Ovary (tissue), 10 donors: ENCODE measurements at places on chromosomes 2 and 18. TPM values are rescaled to one million over a fixed set of nuclear protein-coding genes. Genes with fewer than 3 reads are reported as not detected.

Gene PTPRN
- not detected for total RNA-seq

Gene MBP
- 38.2 TPM for total RNA-seq

Gene TET3
- total RNA-seq = 10.6 TPM

Gene GALNT13
- total RNA-seq = 1.6 TPM

Gene TSPYL6
- not detected for total RNA-seq

DNA sequence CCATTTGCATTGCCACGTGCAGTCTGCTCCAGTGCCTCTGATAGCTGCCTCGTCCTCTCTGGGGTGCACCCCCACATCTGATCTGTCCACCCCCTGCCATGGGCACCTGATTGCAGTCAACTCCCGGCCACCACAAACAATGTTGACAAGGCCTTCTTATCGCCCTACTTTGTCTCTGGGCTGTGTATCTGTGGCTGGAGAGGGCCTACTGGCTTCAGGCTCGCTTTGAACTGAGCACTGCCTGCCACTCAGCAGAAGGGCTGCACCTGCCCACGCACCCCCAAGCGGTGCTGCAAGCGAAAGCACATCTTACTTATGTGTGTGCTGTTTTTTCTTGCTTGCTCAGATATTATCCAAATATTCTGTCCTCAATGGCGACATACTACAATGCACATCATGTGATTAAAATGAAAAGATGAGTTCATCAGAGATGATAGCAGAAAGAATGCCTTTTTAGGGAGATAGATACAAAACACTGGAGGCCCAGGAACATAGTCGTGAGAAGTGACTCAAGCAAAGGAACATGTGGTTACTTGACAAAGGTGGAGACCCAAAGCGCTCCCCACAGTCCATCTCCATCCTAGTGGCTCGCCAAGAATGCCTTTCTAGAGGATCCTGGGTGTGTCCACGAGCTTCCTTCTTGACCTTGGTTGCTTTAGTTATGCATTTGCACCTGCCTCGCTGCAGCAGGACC lies 28.8 kb downstream of the FBLN7 start:
- no peak for DNase-seq

- DNase-seq = no peak
These were observed 95.3 kb downstream of the TMEM247 start for GRCh38 chr2:46574457-46575355.

DNA sequence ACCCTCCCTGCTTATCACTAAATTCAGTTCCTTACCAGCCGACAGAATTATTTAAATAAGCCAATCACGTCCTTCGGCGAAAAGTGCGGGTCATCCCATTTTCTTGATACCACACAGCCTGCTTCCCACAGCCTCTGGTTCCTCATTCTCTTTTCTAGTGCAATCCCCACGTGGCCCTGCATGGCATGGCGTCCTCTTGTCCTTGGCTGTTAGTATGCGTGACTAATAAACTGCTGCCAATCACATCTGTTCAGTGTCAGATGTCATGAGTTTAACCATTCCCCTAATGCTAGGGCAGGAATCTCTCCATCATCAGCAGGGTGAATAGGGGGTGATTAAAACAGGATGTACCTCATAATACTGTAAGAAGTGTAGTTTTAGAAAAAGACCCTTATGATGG lies 62.8 kb upstream of the TSPYL6 start:
- DNase-seq = no peak
